Mammary epithelial cell (primary cell): ENCODE measurements at places on chromosomes 1 and 21.

- DNase-seq: no peak
Observed at GRCh38 chr1:53384796-53385195, 56.9 kb upstream of the LRP8 start.

DNA sequence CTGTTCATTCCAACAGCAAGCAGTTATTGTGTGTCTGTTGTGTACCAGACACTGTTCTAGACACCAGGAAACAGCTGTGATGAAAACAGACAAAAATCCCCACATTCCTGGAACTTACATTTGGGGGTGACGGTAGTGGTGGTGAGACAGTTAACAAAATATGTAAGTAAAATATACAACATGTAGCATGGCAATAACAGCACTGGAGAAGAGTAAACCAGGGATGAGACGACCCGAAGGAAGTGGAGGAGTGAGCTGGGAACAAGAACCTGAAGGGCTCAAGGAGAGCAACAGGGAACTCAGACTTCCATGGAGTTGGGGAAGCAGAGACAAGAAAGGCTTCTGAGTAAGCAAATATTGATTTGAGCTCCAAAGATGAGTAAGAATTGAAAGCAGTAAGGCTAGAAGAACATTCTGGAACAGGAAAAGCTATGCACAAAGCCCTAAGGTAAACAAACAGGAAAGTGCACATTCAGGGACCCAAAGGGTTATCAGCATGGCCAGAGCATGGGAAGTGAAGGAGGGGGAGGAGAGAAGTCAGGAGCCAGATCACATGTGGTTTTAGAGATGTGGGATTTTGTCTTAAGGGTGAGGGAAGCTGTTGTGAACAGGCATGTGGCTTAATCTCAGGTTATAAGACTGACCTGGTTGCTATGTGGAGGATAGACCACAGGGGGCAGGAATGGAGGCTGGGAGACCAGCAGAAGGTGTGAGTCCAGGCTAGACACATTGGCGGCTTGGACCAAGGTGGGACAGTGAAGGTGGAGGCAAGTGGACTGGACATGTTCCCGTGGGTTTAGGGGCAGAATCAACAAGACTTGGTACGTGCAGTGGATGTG is 7.3 kb downstream of the CSF1 start:
- DNase-seq: no peak

GRCh38 chr1:28740118-28740517 is 3.4 kb downstream of the YTHDF2 start:
- DNase-seq: peak; percentile 36

DNA sequence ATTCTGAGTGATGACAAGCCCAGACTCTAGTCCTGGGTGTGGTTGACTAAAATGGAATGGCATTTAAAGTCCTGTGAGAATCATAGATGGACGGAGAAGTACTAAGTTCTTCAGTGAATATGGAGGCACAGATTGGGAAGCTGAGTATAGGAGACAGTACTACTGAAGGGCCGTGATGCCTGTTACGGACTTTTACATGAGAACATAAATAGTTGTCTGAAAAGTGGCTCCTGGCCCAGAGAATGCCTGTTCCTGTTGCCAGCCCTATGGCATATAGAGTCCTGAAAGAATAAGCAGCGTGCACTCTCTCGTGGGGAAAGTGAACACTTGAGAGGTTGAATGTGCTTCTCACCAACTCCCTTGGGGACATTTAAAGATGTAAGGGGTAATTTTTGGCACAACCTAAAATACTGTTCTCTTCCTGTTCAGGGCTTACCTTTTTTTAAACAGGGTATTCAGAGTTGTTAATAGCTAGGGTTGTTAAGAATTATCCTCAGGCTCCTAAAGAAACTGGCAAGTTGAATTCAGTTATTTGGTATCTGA is 20.4 kb downstream of the CCT8 start:
- DNase-seq: no peak

- DNase-seq: peak; percentile 49
Observed at GRCh38 chr1:42756956-42757891, 9.6 kb downstream of the P3H1 start.

DNA sequence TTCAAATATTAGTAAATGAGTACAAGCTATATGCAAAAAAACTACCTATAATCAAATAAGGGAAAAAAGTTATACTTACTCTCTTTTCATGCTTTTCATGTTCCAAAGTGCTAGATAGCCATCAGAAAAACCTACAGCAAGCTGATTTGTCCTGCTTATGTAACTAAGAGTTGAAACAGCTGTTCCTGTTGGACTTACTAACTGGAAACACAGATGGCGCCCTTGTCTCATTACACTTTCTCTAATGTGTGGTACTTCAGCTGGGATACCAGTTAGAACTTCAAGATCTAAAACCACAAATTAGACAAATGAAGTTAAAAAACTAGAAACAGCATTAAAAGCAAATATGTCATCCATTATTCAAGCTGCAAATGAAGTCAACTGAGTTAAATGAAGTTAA is 24.3 kb downstream of the AHCTF1 start:
- DNase-seq: peak; percentile 5

- no peak for DNase-seq
Observed at GRCh38 chr1:224287714-224288113, 42.3 kb downstream of the NVL start.

GRCh38 chr1:9018333-9018732 is 7.9 kb downstream of the SLC2A7 start:
- DNase-seq: no peak

GRCh38 chr1:65392497-65392896 is 28.0 kb upstream of the LEPR start:
- DNase-seq: no peak
